Activated CD4-positive, CD25-positive, alpha-beta regulatory T cell treated with anti-CD3 and anti-CD28 coated beads, Interleukin-2, amount 50 U/mL, for 24 hours (primary cell): ENCODE measurements at places on chromosomes 16 and 17.

DNA sequence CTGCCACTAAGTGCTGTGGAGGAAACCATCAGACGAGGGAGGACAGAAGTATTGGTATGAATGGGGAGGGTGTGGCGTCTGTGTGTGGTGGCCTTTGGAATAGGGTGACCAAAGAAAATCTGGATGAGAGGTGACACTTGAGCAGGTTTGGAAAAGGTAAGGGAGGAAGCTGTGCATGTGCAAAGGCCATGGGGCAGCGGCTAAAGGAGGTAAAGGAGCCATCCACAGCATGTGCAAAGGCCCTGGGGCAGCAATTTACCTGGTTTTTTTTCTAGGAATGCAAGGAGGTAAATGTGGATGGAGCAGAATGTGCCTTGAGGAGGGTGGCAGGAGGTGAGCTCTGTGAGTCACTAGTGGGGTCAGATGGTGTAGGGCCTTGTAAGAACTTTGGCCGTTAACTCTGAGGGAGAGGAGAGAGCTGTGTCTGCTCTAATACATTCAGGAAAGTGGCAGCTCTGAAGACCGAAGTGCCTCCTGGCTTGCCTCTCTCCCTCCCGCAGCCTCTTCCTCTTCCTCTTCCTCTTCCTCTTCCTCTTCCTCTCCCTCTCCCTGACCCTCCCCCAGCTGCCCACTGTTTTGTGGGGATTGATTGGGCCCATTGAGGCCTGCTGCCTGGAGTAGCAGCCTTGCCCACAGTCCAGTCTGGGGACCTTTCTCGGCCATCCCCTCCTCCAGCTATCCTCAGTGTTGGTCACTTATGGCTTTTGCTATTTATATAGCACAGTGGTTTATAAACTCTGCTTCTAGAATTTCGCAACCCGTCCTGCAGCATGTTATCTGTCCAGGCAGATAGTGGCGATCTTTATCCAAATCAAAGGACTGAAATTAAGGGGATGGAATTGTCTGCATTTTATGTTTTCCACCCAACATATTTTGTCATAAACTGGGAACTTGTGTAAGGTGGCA is 38.7 kb downstream of the CMIP start:
- no peak for ATAC-seq

DNA sequence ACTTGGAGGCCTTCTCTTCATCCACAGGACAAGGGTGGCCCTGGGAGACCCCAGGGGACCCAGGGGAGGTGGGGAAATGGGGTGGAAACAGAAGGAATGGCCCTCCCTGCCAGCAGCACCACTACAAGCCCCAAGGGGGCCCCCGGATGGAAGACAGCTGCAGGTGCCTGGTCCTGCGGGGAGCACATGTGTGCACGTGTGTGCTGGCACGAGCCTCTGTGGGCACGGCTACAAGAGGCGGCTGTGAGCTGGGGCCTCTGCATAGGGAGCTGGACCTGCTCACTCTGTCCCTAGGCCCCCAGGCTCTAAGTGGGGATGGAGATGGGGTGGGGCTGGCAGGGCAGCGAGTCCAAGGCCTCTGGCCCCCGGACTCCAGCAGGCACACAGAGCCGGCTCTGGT is 13.2 kb upstream of the AATK start:
- ATAC-seq: no peak

GRCh38 chr17:45101883-45102811 is 30.2 kb downstream of the PLCD3 start:
- ATAC-seq: no peak

DNA sequence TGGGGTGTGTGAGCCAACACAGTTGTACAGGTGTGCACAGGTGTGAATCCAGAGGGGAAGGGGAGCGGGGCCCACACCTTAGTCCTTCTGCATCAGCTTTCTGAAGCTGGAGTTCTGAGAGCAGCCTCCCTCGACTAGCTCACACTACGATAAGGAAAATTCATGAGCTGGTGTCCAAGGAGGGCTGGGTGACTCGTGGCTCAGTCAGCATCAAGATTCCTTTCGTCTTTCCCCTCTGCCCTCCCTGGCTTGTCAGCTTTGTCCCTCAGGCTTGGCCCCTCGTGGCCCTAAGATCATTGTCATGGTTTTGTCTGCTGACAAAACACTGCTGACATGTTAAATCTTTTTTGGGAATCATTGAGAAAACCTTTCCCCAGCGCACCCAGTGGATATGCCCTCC is 47.5 kb downstream of the OR1D5 start:
- no peak for ATAC-seq

- no peak for ATAC-seq
Observed at GRCh38 chr16:57512296-57513001, 23.9 kb downstream of the CCDC102A start.

DNA sequence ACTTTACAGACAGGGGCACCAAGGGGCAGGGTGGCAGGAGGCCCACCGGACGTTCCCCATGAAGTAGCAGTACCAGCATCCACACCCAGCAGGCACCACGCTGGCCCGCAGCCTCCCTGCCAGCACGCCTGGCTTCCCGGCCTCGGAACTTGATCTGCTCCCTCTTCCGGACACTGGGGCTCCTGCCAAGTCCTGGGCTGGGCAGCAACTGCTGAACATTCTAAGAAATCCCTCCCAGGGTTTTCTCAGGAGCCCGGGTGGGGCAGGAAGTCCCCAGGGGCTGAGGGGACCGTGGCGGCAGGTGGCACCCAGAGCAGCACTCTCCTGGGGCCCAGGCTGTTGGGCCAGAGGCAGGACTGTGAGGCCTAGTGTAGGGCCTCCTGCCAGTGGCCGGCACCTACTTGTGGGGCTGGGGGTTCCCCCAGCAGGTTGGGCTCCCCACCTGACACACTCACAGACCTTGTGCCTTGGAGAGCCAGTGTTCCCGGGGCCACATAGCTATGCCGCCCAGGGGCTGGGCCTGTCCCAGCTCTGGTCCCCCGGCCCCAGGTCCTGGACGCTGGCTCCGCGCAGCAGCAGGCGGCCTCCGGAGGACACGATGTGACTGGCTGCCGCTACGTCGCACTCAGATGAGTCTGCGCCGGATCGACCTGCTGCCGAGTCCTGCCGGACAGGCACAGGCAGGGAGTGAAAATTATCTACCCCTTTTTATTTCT is 86.2 kb upstream of the CBX4 start:
- ATAC-seq: no peak

DNA sequence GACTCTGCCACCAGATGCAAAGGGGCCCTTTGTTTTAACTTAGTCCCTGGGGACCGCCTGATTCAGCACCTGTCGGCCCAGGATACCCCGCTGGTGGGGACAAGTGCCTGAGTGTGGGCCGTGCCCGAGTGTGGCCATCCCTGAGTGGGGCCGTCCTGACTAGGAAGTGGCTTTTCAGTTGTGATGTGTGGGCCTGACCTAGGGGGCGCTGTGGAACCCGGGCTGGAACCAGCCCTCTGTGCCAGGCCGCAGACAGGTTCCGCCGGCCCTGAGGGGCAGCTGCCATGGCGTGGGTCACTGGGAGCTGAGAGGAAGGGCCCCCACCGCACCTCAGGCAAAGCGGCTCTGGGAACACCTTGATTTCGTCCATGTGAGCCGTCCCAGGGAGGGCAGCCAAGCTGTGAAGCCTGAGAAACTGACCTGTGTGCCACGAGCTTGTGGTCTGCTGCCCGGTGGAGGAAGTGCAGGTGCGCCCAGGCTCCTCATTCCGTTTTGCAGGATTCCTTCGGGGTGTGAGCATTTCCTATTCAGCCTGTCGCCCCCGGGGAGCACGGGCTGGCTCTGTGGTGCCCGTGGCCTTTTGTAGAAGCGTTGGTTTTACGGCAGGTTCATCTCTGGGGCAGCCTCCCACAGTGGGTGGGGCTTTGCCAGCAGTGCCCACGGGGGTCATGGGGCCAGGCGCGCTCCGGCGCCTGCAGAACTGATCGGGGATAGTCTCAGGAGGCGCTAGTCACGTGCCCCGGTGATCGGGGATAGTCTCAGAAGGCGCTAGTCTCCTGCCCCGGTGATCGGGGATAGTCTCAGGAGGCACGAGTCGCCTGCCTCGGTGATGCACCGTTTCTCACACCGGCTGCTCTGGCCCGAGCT is 5.3 kb downstream of the RPL13 start:
- ATAC-seq: peak; percentile 37

DNA sequence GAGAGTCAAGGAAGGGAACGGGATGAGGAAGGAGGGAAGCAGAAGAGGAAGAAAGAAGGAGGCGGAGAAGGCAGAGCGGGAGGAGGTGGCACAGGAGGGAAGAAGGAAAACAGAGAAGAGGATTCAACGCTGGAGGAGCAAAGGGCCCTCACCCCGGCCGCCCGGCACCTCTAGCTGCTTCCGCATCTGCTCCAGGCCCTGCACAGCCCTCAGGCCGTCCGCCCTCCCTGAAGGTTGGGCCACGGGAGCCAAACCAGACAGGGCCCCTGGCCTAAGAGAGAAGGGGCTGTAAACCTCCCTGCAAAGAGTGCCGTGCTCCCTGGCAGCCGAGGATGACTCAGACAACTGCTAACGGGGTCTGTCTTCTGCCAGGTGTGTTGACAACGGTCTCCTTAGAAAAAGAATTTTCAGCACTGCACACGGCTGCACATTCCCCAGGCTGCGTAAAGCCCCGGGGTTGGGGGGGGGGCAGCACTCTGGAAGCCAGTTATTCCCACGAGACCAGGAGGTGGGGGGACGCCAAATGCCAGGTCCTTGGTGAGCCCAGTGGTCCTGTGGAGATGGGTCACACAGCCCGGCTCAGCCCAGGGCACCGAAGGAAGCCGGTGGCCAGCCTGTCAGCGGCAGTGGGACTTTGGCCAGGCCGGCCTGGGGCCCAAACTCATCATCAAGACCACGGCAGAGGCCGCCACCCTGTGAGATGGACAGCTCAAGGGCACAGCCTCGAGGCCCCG is 29.1 kb downstream of the MRM3 start:
- ATAC-seq: no peak

DNA sequence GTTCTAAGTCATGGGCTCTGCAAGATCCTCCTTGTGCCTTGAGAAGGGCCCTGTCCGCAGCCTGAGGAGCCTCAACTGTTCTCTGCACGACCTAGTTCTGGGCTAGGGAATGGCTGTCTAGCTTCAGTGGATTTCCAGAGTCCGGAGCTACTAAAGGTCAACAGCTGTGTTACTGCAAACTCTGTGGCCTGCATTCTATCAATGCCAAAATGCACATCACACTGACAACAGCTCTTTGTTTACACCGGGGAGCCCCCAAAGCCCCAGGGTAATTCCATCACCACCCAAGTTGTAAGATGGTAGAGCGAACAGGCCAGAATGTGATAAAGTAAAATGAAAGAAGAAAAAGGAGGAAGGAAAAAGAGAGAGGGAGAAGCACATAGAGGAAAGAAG is 610.2 kb downstream of the MAF start:
- no peak for ATAC-seq

DNA sequence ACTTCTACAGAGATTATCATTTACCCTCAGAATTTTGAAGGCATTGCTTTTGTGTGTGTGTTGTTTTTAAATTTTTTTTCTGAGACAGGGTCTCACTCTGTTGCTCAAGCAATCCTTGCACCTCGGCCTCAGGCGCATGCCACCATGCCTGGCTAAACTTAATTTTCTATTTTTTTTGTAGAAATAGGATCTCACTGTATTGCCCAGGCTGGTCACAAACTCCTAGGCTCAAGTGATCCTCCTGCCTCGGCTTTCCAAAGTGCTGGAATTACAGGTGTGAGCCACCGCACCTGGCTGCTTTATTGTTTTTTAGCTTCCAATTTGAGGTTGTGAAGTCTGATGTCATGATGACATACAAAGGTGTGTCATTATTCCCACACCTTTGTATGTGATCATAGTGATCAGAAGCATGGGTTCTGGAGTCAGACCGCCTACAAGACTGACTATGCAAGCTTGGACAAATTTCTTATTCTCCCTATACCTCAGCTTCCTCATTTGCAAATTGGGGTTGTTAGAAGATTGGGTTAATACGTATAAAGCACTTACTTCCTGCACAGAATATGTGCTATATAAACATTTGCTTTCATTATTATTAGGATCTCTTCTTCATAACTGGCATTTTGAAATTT is 5.8 kb downstream of the SEPHS2 start:
- ATAC-seq: no peak

DNA sequence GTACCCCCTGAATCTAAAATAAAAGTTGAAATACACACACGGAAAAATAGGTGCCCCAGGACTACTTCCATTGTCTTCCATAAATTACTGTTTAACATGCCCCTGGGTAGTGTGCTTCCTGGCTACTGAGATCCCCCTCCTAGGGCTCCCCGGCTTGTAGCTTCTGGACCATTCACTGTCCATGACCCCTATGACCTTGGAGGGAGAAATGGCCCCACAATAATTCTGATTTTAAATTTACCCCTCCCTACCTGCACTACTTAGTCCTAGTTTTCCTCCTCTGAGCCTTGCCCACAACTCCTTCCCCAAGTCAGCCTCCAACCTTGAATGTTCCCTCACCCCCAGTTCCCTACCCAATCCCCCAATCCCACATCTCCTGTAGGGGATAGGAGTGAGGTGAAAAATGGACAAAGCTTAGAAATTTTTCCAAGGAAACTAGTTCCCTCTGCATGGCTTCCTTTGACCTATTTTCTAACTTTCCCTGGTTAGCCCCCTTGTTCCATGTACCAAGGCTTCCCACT is 9.5 kb upstream of the MSL1 start:
- no peak for ATAC-seq

GRCh38 chr16:87119748-87120147 is 197.4 kb downstream of the C16orf95 start:
- ATAC-seq: no peak

DNA sequence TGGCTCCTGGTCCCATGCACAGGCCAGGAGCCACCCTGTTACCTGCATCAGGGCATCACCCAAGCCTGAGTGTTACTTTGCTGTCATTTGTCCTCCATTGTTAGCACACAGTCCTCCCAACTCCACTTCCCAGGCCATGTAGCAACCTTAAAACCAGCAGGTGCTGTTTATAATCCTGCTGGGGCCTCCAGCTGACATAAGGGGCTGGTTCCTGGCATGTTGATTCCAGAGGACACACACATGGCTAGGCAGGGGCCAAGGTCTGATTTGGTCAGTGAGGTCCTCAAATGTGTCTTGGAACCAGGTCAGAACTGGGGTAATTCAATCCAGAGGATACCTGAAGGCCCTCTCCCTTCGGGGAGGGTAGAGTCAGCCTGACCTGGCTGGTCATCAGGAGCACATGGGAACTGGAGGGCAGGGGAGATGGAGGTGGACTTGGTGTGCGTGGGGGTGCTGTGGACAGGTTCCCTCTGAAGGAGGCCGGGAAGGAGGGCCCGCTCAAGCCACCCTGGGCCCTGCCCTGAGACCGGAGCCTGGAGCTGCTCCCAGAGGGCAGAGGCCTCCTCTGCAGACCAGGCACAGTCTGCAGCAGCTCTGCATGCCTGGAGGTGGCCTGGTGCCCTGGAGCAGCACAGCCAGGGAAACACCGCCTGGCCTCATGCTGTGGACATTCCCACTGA is 6.6 kb downstream of the ADORA2B start:
- ATAC-seq: no peak
